ENCODE measurements at places on chromosomes 12 and 14. TPM values are rescaled to one million over a fixed set of nuclear protein-coding genes. Genes with fewer than 3 reads are reported as not detected.

- no peak for DNase-seq
These were observed 344.7 kb downstream of the NELL2 start for GRCh38 chr12:44531320-44531971.

GRCh38 chr14:31255286-31255685 is 47.7 kb upstream of the HECTD1 start:
- DNase-seq: no peak

GRCh38 chr12:15644700-15645099 is 144.5 kb downstream of the EPS8 start:
- DNase-seq: no peak

DNA sequence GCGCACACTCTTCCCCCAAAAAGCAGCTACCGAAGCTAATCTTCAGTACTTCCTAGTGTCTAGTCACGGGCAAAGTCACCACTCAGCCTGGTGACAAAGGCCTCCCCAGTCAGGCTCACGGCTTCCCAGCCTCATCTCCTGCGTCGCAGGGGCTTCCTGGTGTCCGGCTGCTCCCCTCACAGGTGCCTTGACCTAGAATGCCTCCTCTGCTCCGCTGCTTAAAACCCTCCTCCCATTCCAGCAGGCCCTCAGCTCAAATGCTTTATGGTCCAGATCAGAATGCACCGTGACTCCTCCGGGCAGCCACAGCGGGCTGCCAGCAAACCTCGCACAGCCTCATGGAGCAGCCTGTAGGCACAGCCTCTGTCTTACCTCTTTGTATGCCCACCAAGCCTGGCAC is 53.1 kb downstream of the PRIMA1 start:
- no peak for DNase-seq

- DNase-seq: no peak
These were observed 298.1 kb upstream of the RTL1 start for GRCh38 chr14:101201535-101202151.

DNA sequence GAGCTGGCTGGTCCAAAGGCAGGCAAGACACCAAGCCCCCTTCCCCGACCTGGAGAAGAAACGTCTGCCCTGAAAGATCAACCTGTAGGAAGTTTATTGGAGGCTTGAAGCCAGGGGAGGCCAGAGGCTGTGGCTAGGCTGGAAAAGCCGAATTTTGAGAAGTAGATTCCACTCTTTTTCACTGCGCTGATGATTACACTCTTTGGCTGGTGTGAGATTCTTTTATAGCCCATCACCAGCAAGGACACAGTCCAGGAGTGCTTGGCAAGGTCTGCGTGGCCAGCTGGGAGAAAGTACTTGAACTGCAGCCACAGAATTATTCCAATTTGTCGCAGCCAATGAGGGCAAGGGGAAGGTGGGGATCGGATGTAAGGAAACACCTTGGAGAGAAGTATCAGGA is 45.0 kb downstream of the SYNE3 start:
- DNase-seq: no peak

DNA sequence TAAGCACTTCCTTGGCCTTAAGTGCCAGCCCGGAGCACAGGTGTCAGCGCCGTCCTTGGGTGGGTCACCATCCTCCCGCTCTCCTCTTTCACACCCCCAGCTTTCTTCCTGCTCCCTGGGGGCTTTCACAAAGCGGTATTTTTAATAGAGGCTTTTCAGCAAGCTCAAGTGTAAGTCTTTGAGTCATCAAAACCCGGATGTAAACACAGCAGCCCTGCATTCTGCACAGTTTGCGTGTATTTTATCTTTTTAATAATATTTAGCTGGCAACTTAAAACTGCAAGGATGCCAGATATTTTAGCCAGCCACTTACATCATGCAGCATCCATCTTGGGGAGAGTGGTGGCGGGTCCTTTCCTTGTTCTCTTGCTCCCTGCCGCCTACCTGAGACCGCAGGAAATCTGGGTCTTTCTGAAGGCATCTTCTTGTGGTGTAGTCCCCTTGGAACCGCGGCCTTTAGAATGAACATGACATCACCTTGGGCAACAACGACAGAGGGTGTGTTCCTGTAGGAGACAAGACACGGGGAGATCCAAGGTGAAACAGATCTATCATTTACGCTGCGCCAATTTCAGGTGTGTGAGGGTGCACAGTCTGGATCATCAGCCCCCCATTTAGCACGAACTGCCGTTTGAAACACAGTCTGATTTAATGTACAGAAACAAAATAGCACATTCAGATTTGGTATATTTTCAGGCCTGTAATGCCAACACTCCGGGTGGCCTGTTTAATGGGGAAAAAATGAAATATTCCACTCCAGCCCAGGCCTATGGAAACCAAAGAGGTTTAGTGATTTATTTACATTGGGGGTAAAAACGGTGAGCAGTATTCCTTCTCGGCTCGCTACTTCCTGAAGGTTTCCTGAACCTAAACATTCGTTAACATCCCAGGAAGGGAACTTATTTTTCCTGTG is 12.5 kb upstream of the IRF2BPL start:
- no peak for DNase-seq

DNA sequence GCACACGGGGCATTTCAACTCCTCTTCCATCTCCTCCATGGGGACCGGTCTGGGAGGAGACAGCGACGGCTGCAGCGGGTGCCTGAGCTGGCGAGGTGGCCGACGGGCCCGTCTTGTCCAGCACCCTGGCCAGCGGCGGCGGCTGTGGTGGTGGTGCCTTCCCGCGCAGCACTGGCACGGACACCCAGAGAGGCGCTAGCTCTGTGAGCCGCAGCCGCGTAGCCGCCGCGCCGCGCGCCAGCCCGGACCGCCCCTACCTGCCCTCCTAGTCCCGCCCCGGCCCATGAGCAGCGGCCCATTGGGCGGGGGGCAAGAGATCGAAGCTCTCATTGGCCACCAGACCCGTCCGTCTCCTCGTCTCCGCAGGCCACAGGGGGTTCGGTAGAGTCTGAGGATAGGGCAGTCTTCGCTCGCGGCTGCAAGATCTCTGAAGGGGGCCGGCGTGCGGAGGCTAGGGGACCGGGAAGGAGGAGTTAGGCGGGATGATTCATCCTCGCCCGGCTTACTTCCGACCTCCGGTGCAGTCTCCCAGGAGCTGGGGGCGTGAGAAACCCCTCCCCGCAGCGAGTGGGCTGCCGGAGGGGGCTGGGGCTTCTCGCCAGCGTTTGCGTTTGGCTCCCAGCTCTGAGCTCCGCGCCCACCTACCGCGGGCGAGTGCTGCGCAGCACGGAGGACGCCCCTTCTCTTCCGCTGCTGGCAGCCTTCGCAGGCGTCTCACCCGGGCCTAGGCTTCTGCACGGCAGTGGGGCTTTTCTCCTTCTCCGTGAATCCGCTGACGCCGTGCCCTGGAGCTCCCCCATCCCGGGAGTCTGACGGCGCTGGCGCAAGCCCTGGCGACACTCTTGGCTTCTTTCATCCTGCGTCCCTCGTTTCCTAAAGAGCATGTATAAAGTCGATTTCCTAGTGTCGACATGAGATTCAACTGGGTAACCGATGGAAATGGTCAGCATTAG is at the start of gene TRIM9:
TSS of gene TRIM9 (minus strand) at position 205 of the 953 bp plus-strand sequence. CDS start at position 39, 166 bp downstream.
- DNase-seq: peak; percentile 98

DNA sequence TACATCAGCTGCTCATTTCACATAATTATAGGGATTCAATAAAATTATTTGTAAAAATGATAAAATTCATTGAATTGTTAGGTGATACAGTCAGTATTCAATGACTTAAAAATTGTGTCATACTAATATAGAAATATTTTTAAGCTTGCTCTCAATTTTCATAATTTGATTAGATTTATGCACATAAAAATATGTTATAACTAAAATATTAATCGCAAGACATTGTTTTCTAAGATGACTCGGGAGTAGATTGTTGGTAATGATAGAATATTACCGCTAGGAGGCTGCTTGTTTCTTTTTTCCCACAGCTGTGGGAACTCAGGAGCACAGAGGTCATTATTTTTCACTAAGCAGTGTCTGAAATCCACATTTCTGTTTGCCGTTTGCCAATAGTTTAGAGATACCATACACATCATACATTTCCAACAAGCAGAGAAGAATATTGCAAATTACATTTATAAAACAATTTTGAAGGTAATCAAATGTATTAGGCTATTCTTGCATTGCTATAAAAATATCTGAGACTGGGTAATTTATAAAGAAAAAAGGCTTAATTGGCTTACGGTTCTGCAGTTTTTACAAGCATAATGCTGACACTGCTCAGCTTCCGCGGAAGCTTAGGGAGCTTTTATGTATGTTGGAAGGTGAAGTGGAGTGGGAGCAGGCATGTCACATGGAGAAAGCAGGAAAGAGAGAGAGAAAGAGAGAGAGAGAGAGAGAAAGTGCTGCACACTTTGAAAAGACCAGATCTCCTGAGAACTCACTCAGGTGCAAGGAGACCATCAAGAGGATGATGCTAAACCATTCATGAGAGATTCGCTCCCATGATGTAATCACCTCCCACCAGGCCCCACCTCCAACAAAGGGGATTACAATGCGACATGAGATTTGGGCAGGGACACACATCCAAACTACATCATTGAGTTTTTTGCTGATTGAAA is 9.2 kb downstream of the CD69 start:
- DNase-seq: peak; percentile 23

GRCh38 chr12:70645494-70646317 is 8.5 kb upstream of the PTPRB start:
- peak; percentile 90 for DNase-seq

DNA sequence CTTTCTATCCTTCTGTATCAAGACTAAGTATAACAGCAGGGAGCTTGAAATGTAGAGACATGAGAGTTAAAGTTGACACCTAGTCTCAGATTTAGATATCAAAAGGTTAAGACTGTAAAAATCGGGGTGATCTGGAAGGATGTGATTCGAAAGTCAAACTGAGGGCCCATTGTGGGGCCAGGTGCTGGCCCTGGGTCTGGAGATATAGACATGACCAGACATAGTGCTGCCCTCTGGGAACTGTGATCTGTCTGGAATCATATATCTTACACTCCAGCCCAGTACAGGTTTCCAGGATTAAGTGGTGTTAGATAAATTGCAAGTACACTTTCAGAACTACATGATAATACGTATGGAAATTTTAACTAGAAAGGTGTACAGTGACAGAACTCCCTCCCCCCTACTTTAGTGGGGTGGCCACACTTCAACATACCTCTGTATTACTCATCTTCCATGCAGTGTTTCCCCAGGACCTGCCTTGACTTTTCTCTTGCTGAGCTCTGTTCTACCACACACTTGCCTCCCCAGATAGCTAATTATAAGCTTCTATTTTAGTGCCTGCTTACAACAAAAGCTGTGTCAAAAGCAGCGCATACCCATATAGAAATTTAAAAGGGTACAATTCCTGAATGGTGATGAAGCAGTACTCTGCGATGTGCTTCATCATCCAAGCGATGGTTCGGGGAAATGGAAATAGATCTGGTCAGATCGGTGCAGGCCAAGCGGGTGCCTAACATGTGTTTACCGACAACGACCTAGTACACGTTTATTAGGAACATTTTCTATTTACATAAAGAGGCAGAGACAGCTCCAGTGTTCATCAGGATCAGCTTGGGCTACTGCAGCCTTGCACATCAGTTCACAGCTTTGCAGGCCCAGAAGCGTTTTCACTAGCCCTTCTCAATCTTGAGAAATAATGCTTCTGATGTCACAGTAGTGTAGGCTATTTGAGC is 68.7 kb downstream of the ARF6 start:
- peak; percentile 58 for DNase-seq

- DNase-seq: peak; percentile 66
These were observed 33.8 kb downstream of the FBRSL1 start for GRCh38 chr12:132523576-132524331.

DNA sequence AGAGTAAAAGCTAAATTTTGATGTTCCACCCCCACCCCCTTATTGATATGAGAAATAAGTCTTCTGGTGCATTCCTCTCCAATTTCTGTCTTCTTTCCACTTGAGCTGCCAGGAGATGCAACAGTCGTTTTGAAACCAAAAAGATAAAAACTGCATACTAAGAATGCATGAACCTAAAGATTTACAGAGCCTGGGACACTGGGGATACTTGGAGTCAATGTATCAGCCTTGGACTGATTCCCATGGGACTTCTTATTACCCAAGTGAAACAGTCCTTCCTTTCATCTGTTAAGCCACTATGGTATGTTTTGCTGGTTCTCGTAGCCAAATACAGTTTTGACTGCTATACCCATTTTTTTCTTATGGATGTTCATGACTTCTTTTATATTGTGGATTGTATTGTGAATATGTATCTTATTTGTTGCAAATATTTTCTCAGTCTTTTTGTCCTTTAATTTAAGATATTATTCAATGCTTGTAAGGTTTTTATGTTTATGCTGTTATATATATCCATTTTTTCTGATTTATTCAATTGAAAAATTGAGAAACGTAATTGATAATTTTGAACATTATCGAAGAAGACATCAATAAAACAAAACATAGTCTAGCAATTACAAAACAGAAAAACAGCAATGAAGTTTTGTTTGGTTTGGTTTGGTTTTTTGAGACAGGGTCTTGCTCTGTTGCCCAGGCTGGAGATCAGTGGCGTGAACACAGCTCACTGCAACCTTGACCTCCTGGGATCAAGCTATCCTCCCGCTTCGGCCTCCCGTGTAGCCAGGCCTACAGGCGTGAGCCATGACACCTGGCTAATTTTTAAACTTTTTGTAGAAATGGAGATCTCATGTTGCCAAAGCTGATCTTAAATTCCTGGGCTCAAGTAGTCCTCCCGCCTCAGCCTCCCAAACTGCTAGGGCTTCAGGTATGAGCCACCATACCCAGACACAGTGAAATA is 85.4 kb upstream of the ETV6 start:
- DNase-seq: no peak

DNA sequence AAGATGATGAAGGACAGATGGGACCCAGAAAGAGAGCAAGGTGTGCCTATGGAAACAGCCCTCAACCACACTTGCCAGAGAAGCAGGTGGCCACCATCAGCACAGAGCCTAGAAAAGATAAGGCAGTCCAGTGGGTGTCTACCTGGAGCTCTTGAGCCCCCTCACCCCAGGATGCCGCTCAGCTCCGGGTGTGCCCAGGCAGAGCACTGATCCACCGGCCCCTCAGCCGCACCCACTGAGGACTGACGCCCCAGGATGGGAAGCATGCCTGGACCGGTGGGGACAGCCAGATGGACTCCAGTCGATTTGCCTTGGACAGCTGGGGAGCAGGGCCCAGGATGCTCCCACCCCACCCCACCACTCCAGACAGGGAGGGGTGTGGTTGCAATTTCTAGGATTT is 15.1 kb upstream of the ZFP36L1 start:
- DNase-seq: no peak

GRCh38 chr12:5900533-5901205 is 44.4 kb downstream of the ANO2 start:
- DNase-seq: no peak

GRCh38 chr14:39884091-39884490 is 451.9 kb upstream of the FBXO33 start:
- DNase-seq: no peak

Gene ZC2HC1C
- 1.3 TPM for total RNA-seq

Gene CLEC6A
- not detected for total RNA-seq

Gene FAM181A
- total RNA-seq: not detected

Gene ITPR2
- 14.3 TPM for total RNA-seq

Gene TTC9
- 0.37 TPM for total RNA-seq

Data from MCF 10A (cell line).